Putamen (tissue), 1 donor: ENCODE measurements at places on chromosomes 1 and 21.

- peak; percentile 7 for DNase-seq
These were observed 1.7 kb downstream of the AKT3 start for GRCh38 chr1:243848165-243848857.

DNA sequence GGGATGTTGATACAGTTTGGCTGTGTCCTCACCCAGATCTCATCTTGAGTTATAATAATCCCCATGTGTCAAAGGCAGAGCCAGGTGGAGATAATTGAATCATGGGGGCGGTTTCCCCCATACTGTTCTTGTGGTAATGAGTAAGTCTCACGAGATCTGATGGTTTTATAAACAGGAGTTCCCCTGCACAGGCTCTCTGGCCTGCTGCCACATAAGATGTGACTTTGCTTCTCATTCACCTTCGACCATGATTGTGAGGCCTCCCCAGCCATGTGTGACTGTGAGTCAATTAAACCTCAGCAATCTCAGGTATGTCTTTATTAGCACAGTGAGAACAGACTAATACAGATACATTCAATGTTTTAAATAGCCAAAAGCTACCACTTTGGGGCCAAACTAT, 41.1 kb downstream of the SLC35F3 start:
- DNase-seq = no peak

DNA sequence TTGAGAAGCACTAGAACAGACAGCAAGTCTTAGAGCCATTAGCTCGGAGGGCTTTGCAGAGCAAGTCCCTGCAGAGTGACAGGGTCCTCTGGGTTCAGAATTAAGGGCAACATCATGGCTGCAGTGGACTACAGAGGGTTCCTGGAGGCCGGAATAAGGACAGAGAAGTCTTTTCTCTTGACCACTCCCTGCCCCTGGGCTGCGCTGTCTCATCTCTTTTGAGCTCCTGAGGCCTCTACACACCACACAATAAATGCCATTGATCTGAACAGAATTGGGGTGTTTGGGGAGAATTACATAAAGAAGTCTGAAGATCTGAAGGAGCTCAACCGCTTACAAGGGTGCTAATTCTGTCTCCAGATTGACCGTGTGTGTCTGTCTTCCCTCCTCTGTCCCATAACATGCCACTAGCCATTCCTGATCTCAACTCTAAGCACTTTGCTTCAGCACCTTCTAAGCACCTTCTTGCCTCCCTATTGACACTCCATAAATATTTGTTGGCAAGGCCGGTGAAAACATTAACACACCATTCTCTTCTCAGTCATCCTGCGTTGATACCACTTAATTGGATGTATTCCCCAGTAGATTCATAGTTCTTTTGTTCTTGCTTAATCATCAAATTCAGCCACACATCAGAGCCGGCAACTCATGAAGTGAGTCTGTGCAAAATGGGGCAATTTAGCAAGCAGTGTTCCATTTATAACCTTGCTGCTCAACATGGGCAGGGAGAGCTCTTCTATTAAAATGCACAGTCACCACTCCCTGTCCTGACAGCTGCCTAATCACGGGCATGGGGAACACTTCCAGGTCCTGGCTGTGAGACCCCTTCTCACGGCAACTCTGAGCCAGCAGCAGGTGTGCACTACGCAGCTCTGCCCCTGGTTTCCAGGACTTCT, 49.7 kb downstream of the NMNAT2 start:
- peak; percentile 31 for DNase-seq

- no peak for DNase-seq
These were observed 125.1 kb downstream of the BARHL2 start for GRCh38 chr1:90591970-90592356.

GRCh38 chr1:116847688-116848531, 61.8 kb upstream of the PTGFRN start:
- no peak for DNase-seq

GRCh38 chr1:157112186-157112867, 12.7 kb upstream of the ETV3L start:
- no peak for DNase-seq

DNA sequence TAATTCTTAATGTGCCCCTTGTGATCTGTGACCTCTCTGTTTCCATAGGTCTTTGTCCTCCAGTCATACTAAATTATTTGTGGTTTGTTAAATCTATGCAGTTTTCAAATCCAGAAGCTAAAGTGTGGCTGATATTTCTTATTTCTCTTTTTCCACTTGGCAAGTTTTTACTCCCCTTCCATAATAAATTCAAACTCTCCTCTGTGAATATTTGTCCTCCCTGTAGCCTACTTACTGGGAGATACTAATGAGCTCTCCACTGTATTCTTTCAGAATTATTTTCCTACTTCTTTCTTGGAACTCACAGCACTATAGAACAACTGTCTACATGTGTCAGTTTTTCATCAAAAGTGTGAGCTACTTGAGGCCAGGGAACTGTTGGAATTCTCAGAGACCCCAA, 430.8 kb upstream of the PTBP2 start:
- DNase-seq = no peak

DNA sequence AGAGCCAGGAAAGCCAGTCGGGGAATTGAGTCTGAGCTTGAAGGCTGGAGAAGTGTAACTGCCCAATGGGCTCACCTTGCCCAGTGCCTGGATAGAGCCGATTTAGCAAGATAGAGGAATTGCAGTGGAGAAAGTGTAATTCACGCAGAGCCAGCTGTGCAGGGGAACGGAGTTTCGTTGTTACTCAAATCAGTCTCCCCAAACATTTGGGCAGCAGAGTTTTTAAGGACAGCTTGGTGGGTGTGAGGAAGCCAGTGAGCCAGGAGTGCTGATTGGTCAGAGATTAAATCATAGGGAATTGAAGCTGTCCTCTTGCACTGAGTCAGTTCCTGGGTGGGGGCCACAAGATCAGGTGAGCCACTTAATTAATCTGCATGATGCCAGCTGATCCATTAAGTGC, 28.4 kb upstream of the NLRP3 start:
- no peak for DNase-seq

DNA sequence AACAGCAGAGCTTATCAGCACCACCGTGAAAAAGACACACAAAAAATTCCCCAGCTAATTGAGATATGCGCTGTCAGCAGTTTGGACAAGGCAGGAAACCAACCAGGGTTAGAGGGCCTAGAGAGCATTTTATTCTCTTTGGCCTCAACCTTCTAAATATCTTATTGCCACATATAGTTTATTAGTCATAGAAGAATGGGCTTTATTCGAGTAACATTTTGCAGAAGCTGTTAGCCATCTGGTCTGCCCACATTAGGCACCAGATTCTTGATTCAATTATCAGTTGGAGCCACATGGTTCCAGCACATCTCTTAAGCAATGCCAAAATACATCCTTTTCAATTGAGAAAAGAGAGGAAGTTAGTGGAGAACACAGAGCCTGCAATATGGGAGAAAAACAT, 109.9 kb upstream of the CXADR start:
- DNase-seq = no peak
